HL-60 (cell line): ENCODE measurements at places on chromosomes 2 and 18.

DNA sequence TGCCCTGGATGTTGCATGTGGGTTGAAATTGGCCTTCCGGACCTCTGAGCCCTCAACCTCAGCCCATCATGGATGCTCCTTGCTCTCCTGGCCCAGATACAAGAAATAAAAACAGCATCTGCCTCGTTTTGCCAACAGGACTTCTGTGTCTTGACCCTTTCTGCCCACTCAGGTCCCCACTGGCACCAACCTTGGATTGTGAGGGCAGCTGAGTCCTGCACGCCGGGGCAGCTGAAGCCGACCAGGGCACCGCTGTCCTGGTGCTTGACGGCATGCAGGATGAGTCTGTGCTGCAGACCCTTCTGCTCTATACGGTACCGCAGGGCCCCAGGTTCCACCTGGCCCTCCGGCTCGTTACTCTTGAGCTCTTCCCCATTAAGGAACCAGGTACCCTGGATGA, 4.7 kb downstream of the OBSL1 start:
- no peak for DNase-seq

DNA sequence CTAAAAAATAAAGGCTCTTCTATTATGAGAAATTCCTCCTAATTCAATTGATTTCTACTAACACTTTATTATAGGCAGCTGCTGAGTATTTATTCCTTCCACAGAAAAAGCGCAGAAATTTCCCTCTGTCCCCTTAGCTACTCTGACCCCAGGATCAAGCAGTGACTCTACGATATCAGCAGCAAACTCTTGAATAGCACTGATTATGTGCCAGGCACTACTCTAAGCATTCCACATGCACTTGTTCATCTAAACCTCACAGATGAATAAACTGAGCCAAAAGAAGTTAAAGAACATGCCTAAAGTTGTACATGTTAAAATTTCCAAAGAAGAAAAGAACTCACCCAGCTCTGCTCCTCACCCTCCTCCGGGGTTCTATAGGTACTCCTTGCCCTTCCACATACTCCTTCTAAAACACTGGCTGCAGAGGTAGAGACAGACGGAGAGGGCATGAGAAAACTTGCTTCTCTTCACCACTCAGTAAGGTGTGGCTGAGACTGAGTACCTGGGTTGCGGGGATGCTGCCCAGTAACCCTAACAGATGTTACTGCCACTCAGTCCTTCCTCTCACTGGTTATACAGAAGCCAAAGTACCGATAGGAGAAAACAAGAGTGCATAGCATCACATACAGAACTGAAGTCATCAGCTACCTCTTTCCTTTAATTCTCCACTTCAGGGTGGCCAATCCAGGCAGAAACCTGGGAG, 9.9 kb downstream of the C1D start:
- DNase-seq, result no peak

- DNase-seq, result no peak
Measured at GRCh38 chr2:135099802-135100483, 47.9 kb downstream of the RAB3GAP1 start.

DNA sequence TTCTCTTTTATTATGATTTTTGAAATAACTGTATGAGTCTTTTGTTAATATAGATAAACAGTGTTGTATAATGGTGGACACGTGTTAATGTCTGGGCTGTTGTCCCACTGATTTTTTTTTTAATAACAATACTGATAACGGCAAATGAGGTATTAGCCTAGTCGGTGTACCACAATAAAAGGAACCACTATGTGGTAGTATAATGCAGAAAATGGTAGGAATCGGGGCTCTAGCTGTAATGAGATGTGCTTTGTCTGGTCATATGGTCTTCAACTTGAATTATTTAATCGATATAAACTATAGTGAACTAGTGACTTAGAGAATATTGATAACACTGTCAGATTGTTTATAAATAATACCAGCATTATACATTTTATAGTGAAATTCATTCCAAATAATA, 517.9 kb upstream of the SPHKAP start:
- no peak for DNase-seq

GRCh38 chr2:216665242-216665641, 30.1 kb downstream of the IGFBP5 start:
- DNase-seq, result no peak

- no peak for DNase-seq
Measured at GRCh38 chr2:144390424-144391020, 129.4 kb downstream of the ZEB2 start.

GRCh38 chr2:52936029-52936428, 831.6 kb upstream of the CHAC2 start:
- DNase-seq, result no peak

- DNase-seq, result no peak
Measured at GRCh38 chr2:235460548-235461047, 33.2 kb upstream of the AGAP1 start.

GRCh38 chr2:73827018-73827417, 1.7 kb upstream of the STAMBP start:
- no peak for DNase-seq

DNA sequence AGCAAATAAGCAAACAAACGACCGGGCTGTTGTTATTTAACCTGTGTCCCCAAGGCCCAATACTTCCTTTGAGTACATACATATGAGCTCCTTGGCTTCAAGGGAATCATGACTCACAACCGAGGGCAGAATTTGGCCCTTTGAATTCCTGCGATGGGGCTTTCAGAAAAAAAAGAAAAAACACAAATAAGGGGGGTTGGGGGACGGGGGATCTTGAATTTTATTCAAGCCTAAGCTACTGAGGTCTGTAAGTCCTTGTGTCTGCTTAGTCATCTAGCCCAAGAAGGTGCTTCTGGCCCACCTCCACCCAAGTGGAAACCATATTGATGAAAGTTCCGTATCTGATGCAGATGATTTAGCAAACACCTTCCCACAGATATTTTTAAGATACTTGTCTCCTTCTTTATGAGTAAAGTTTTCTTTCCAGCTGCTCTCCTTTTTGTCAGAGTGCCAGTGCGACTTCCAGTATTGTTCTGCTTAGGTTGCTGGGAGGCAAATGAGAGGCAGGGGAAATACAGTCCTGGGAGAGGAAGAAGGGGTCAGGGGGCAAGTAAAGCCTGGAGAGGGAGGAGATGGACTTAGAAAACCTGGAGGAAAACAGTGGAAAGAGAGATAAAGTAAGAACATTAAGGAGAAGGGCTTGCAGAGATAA, 169.6 kb downstream of the ZEB2 start:
- no peak for DNase-seq

DNA sequence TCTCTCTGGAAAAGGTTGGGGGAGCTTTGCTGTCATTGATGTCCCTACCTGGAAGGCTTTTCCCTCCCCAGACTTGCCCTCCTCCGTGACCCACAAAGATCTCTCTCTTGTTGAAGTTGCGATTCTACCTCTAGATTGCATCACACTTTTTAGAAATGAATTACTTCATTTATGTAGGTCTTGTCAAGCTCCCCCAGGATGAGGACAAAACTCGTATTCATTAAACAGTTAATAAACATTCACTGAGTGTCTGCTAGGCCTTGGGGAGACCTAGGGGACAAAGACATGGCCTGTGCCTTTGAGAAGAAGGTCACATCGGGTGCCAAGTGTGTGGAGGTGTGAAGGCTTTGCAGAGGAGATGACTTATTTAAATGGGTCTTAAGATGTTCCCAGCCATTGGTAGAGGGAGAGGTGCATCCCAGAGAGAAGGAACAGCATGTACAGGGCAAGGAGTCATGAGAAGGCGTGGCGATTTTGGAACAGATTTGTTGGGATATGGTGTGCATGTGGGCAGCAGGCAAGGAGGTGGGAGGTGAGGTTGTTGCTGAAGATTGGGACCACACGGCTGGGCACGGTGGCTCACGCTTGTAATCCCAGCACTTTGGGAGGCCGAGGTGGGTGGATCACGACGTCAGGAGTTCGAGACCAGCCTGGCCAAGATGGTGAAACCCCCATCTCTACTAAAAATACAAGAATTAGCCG, 9.8 kb upstream of the YWHAQ start:
- no peak for DNase-seq

DNA sequence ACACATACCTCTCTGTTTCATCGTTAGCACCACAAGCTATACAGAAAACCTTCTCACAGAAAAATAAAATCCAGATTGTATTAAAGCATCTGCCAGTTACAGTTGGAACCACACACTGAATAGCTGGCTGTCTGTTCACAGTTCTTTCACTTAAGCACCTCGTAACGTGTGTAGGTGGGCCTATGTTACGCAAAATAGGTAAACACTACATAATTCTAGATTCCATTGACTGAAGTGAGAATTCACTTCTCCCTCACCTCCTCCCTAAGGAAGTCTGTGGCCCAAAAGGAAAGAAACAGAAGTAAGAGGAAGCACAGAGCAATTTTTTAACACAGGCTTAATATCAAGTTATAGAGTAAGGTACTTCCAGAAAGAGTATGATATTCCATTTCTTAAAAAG, 24.9 kb downstream of the PELI1 start:
- DNase-seq, result no peak
